ENCODE measurements at places on chromosomes 11 and 22. TPM values are rescaled to one million over a fixed set of nuclear protein-coding genes. Genes with fewer than 3 reads are reported as not detected.

DNA sequence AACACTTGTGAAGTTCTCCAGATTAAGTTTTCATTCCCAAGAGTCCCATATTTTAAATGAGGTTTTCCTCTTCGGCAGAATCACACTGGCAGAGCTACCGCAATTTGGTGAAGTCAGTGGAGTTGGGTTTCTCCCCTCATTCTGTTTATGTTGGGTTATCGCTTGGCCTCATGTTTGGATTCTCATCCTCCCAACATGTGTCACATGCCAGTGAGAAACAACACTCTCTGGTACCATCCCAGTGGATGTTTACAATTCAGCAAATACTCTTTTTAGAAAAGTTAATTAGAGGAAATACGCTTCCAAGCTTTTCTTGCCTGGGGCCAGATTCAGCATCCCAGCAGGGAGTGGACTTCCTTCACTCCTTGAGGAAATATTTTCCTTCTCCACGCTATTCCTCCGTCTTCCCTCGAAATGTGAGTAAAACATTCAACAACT lies 2.1 kb downstream of the PAMR1 start:
- DNase-seq = peak; percentile 56

- DNase-seq = no peak
Observed at GRCh38 chr11:91828901-91829300, 395.7 kb upstream of the FAT3 start.

GRCh38 chr22:23282089-23282501 lies 101.8 kb downstream of the BCR start:
- no peak for DNase-seq

DNA sequence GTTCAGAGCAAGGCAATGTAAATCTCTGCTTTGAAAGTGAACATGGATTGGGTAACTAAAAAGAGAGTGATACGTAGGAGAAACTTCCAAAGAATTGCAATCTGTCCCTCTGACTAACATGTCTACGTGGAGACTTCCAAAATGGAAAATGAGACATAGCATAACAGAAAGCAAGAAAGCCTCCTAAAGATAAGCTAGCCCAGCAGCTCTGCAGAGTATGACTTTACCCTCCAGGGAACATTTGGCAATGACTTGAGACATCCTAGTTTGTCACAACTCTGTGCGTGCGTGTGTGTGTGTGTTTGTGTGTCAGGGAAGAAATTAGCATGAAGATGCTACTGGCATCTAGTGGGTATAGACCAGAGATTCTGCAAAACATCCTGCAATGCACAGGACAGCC lies 817.4 kb downstream of the NTM start:
- DNase-seq = no peak

DNA sequence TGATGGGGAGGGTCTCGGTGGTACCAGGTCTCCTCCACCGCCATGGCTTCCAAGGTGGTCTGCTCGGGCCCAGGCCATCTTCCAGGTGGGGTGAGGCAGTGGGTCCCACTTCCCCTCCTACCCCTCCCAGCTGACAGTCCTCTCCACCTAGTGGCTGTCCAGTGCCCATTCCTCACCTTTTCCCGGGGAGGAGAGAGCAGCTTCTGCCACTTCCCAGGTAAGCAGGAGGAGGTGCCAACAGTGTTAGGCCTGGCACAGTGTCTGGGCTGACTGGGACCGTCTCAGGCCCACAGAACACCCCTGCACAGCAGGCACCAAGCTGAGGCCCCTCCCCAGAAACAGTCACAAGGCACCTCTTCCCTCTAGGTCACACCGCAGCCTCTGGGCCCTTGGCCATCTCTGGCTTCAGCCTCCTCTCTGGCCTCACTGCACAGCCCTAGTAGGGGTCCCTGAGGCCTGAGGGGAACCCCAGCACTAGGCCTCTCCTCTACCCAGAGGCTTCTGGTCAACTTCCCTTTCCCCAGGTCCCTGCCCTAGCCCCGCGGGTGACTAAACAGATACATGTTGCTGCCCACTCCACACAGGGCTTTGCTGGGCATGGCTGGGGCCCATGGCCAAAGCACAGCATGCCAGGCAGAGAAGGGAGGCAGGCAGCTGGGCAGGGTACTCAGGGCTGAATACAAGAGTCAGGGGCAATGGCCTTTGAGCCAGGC lies 2.3 kb upstream of the ANKRD13D start:
- no peak for DNase-seq

DNA sequence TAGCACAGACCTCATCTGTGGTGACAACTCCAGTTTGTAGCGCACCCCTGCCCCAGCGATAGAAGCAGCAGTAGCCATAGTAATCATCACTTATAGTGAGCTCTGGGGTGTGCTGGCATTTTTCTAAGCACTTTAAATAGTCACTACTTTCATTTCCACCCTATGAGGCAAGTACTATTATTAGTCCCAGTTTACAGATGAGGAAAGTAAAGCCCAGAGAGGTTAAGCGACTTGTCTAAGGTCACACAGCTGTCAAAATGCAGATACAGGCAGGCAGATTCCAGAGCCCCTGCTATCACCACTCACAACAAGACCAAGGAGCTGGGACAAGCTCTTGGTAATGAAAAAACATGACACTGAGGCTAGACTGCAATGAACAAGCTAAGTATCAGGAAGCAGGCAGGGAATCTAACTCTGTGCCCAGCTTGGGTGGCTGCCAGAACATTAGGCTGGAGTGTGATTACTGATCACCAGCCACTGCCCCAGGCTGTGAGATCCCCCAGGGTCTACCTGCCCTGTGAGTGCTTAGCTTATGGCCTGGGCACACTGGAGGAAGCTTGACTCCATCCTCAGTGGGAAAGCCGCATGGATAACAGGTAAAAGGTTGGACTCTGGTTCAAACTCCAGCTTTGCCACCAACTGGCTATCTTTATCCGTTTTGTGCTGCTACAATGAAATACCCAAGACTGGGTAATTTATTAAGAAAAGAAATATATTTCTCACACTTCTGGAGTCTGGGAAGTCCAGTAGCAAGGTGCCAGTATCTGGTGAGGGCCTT lies 561.1 kb downstream of the MN1 start:
- no peak for DNase-seq

PMM1 gene
- polyA plus RNA-seq = 31.6 TPM

DNA sequence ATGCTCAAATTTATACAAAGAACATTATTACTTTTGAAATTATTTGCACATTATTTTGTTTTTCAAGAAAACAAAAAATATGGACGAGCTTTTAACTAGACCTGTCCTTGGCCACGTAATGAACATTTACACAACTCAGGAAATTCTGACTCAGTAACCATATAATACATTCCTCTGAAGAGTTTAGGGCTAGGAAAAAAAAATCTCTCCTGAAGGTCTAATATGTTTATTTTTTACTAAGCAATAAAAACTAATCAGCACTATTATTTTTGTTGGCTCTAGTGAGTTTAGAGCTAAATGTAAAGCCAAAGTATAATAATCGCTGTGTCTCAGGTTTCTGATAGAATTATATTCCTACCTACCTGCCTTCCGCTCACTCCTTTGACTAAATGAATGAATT lies 187.5 kb downstream of the SWAP70 start:
- no peak for DNase-seq

DNA sequence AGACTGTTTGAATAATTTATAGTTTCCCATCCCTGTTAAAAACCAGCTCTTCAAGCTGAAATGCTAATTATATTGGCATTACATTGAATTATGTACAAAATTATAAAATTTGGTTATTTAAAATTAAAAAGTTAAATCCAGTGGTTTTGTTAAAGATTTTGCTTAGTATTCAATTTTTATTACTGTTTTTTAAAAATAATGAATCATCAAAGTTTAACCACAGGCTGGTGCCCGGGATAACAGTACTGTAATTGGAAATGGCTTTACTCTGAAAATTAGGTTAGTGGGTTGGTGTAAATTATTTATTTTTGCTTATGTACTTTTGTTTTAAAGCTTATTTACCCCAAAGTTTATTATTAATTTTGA lies 45.4 kb upstream of the WEE1 start:
- no peak for DNase-seq

DNA sequence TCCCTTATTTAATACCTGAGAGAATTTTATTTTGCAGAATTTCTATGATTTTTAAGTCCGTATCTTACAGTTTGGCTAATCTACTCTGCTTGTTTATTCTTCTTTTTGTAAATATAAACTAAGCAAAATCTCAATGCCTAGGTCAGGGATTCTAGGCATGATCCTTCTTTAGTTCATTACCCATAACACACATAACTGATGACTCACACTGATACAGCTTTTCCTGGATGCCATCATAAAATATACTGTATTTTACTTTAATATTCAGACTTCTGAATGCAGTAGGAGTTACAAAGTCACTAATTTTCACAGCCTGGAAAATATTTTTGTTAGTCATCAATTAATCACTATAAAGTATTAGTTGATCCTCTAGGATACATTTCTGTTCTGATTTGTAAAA lies 898.2 kb upstream of the RAG2 start:
- no peak for DNase-seq

- DNase-seq = no peak
Observed at GRCh38 chr22:36129071-36129470, 31.5 kb downstream of the APOL3 start.

DNA sequence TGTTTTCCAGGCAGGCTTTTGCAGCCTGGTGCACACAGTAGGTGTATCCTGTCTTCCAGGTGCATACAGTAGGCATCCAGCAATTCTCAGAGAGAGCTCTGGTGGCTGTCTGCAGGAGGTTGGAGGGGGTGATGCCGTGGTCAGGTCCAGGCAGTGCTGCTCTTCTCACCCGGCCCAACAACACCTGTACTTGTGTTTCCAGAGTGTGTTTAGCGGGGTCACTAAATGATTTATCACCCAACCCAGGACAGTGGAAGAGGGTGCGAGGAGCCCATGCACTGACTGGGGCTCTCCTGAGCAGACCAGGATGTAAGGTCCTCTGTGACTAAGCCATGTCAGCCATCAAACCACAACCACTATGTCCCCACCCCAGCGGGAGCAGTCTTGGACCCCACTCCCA lies 18.6 kb upstream of the FGF3 start:
- DNase-seq = no peak

CELF1 gene
- 71.5 TPM for polyA plus RNA-seq

DNA sequence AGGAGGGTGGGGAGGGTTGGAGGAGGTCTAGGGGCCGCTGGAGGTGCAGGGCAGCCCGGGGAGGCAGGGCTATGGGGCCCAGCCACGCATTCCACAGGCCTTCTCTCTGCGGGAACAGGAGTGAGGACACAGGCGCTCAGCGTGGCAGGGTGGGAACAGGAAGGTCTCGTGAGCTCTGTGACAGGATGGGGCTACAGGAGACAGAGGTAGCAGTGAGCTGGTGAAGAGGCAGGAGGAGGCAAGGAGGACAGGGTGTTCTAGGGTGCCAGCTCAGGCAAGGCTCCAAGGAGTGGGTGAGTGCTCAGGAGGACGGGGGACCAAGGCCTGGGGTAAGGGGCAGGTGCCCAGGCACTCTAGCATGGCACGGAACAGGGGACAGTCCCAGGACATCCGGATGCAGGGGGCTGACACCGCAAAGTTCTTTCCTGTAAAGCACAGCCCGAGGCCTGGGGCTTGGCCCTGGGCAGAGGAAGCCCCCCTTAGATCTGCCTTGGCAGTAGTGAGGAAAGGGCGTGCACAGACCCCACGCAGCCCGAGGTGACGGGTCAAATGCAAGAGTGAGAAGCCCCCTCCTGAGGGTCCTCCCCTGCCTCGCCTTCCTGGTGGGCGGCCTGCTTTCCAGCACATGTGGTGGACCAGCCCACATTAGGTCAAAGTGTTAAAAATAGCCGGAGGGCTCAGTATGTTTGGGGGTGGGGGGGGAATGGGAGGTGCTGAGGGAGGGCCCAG lies 4.7 kb upstream of the NEAT1 start:
- DNase-seq = no peak

DNA sequence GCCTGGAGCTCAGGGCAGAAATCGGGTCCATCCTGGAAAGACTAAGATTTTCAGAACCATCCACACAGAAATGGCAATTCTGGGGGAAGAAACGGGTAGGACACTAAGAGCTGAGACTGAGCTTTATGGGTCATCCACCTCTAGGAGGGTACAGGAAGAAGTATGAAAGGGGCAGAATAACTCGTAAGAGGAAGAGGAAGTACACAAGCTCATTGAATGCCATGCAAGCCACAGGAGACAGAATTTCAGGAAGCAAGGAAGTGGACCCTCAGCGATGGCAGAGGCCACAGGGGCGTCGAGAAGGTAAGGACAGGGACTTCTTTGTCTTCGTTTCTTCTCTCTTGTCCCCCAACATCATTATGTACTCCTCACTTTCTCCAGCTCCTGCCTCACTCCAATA lies 169.6 kb downstream of the MAML2 start:
- DNase-seq = no peak

ROBO4 gene
- polyA plus RNA-seq = 43.3 TPM

DNA sequence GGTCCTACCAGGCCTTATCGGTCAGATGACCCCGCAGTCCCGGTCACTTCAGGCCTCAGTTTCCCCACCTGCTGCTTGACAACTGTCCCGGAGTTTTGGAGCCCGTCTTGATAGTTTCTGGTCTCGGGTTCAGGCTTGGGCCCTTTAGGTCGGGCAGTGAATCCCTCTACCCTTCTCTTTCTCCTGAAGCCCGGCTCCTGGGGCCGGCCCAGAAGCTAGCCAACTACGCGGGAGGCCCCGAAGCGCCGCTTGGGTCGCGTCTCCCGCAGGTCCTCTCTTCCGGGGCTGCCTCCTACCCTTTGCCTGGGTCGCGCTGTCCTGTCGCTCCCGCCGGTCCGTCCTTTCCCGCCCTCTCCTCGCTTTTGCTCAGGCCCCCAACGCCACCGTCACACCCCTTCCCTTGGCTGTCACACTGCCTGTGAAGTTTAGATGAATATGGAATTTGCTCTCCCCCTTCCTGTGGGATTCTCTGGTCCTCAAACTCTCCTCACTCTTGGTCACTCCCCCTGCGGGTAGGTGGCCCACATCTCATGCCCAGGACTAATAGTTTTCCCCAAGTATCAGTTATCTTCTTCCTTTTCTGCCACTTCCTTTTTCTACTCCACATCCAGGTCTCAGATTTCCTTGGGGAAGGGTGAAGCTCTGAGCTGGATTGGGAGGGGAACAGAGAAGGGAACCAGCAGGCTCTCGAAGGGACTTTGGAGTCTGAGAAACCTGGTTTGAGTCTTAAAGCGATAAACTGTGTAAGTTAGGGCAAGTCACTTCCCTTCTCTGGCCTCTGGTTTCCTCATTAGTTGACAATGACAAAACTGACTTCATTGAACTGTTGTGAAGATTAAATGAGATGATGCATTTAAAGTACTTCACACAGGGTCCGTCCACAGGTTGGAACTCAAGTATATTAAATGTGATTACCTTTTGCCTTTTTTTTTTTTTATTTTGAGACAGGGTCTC lies 790 bp downstream of the RAB1B start:
- DNase-seq = no peak

- no peak for DNase-seq
Observed at GRCh38 chr11:45388472-45388871, 102.3 kb upstream of the SYT13 start.

Measured in hindlimb muscle (tissue), 1 donor.